ENCODE measurements at places on chromosomes 1 and 21.

GRCh38 chr1:159218649-159219636 lies 14.3 kb downstream of the ACKR1 start:
- no peak for DNase-seq

GRCh38 chr21:34979383-34979782 lies 69.7 kb downstream of the RUNX1 start:
- no peak for DNase-seq

GRCh38 chr1:150613061-150613920 lies 16.1 kb downstream of the ENSA start:
- peak; percentile 31 for DNase-seq

- no peak for DNase-seq
Measured at GRCh38 chr1:53137729-53138128, 4.7 kb downstream of the SLC1A7 start.

- DNase-seq: no peak
Measured at GRCh38 chr1:199168888-199169585, 530.2 kb downstream of the PTPRC start.

GRCh38 chr1:212977781-212978645 lies 27.7 kb downstream of the VASH2 start:
- DNase-seq: no peak

DNA sequence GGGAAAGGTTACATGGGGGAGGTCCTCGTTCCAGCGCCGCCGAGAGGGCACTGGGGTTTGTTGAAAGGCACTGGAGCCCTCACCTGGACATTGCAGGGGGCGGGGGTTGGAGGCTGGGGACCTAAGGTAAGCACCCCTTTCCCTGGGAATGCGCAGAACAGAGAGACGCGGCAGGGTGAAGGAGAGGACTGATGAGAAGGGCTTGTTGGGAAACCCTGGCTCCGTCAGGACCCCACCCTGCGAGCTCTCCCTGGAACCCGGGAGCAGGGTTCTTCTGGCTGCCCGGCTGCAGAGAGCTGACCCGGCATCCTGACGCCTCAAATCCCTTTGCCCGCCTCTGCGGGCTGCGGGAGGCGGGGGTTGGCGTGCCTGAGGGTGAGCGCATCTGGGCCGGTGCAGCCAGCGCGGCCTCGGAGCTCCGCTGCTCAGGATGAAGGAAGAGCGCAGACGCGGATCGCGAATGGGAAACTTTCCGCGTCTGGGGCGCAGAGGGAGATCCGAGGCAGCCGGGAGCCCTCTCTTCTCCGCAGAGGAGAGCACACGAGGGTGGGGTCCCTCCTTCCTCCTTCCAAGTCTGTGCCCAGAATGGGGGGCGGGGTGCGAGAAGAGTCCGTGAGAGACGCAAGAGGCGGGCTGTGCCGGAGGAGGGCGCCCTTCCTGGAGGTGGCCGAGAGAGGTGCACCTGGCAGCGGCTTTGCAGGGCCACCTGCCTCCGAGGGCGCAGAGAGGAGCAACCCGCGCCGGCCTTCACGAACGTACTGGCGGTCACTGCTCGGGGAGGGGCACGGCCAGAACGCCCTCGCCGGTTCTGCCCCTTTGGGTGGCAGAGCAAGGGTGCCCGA lies 2.4 kb downstream of the IGSF21 start:
- DNase-seq: no peak

GRCh38 chr1:236397173-236397759 lies 3.2 kb downstream of the EDARADD start:
- DNase-seq: no peak

DNA sequence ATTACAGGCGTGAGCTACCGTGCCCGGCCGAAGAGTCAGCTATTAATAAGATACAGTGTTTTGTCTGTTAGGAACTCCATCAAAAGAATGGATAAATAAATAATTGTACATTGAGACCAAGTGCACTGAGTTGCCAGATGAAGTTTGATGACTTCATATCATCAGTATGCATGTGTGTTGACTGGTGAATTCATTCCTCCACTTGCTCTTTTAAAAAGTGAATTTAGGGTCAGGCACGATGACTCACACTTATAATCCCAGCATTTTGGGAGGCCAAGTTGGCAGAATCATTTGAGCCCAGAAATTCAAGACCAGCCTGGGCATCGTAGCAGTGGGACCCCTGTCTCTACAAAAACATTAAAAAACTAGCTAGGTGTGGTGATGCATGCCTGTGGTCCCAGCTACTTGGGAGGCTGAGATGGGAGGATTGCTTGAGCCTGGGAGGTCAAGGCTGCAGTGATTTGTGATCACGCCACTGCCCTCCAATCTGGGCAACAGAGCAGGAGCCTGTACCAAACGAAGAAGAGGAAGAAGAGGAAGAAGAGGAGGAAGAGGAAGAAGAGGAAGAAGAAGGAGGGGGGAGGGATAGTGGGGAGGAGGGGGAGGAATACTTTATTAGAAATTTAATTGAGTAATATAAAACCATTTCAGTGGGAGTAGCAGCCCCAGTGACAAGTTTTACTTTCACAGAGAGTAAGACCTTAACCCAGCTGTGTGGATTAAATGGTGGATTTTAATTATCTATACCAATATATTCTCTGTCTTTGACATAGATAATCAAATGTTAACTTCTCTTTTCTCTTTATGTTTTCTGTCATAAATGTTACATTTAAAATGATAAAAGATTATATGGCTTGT lies 74.9 kb downstream of the CCDC18 start:
- no peak for DNase-seq

DNA sequence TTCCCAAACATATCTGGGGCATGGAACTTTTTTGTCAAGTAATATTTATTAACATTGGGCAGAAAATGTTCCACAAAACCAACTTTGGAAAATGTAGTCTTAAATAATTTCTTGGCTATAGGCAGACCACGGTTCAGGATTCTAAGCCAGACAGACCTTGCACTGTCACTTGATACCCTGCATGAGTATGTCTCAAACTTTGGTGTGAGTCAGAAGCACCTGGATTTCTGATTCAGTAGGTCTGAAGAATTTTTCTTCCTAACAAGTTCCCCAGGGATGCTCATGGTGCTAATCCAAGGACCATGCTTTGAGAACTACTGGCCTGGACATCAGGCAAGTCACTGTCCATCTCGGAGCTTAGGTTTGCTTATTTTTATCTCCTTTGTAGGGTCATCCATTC lies 562.0 kb downstream of the PLPP3 start:
- no peak for DNase-seq

DNA sequence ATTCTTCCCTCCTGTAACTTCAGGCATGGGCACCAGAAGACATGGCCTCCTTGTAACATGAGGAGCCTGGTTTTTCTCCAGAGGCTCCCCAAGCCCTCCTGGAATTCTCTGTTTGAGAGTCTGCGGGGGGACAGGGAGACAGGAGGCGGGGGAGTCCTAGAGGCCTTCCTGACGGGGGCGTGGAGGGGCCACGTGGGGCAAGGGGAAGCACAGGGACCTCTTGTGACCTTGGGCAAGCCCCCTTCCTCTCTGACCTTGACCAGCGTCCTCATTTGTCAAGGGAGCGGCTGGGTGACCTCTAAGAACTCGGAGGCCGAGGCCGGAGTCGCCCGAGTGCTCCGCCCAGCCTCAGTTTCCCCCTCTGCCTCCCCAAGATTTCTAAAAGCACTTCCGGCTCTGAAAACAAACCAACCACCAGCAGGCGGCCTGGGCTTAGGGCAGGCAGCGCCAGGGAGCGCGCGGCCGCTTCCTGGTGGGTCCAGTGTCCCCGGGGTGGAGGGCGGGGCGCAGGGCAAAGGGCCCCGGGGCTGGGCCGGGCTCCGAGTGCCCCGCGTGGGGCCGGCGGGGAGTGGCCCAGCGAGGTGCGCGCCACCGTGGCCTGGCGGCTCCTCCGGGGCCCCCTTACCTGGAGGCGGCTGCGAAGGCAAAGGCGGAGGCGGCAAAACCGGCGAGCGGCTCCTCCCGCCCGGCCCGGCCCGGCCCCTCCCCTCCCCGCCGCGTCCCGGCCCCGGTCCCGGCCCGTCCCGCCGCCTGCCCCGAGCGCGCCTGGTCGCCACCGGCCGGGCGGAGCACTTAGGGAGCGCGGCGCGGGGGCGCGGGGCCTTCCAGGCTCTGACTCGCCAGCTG lies at the start of gene TMCO4:
Gene TMCO4 (minus strand): TSS at position 687 of the 846 bp plus-strand sequence. CDS start 19,158 bp downstream, outside the sequence.
- DNase-seq: peak; percentile 10

DNA sequence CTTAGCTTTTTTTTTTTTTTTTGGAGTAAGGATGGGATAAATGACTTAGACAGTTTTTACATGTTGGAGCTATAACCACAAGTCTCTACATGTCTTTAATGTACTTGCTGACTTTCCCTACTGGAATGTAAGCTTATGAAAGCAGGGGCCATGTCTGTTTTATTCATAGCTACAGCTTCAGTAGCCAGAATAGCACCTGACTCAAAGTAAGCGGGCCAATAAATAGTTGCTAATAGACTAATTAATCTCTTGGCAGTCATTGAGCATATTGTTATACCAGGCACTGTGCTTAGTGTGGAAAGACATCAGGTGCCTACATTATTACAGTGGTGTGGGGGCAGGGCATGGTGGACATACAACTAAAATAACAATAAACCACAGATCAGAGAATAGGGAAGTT lies 84.4 kb upstream of the HOOK1 start:
- no peak for DNase-seq

DNA sequence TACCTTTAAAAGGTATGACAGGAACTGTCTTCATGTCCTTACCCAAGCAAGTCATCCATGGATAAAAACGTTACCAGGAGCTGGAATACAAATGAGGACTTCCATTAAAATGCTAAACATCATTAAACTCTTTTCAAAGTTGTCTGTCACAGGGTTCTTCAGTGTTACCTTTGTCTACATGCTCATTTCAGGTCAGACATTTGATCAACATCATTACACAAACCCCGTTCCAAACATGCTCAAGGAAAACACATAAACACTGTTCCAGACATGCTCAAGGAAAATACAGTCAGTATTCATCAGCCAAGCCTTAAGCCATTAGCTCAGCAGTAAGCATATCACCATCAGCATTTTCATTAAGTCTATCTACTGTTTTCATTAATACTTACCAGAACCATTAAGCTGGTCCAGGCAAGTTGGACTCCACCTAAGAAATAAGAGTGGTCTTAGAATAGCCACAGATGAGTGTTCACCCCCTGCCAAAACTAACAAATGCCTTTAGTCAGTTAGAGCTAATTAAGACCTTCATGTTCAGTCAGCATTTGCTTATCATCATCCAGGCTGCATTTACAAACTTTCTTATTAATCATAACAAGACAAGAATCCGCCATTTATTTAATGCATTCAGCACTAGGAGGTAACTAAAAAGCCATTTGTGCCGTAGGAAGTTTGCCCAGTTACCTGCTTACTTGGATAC lies 2.2 kb downstream of the GAS5 start:
- DNase-seq: no peak

DNA sequence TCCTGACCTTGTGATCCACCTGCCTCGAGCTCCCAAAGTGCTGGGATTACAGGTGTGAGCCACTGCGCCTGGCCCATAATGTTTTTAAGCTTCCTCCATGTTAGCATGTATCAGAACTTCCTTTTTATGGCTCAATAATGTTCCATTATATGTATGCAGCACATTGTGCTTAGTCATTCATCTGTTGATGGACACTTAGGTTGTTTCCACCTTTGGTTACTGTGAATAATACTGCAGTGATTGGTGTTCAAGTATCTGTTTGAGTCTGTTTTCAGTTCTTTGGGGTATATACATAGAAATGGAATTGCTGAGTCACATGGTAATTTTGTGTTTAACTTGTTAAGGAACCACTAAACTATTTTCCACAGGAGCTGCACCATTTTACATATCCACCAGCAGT lies 17.7 kb downstream of the CMPK1 start:
- DNase-seq: no peak

- no peak for DNase-seq
Measured at GRCh38 chr1:19360016-19360415, 47.9 kb downstream of the SLC66A1 start.

DNA sequence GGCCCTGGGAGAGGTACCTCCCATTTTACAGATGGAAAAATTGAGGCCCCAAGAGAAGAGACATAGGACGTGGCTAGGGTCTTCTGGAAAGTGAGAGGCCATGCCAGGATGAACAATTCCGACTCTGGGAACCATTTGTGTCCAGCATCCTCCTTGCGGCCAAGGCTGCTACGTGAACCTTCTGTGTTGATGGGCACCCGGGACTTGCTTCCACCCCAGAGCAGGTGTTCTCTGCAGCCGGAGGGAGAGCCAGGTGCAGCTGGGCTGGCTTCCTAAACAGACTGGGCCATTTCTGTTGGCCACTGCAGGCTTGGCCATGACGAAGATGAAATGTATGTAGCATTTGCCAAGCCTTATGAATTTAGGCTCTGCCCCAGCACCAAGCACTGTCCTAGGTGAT lies 118.9 kb downstream of the PRDM2 start:
- DNase-seq: no peak

GRCh38 chr1:12150456-12151200 lies 16.2 kb upstream of the TNFRSF1B start:
- DNase-seq: no peak

- no peak for DNase-seq
Measured at GRCh38 chr1:34645919-34646318, 108.9 kb upstream of the GJB5 start.

- peak; percentile 75 for DNase-seq
Measured at GRCh38 chr1:206544562-206545257, 37.4 kb downstream of the RASSF5 start.

GRCh38 chr1:120133228-120133927 lies 42.9 kb downstream of the SEC22B start:
- no peak for DNase-seq

GRCh38 chr1:247408100-247408499 lies 7.9 kb upstream of the NLRP3 start:
- no peak for DNase-seq

GRCh38 chr21:28781602-28782276 lies 210.9 kb downstream of the LTN1 start:
- DNase-seq: no peak

DNA sequence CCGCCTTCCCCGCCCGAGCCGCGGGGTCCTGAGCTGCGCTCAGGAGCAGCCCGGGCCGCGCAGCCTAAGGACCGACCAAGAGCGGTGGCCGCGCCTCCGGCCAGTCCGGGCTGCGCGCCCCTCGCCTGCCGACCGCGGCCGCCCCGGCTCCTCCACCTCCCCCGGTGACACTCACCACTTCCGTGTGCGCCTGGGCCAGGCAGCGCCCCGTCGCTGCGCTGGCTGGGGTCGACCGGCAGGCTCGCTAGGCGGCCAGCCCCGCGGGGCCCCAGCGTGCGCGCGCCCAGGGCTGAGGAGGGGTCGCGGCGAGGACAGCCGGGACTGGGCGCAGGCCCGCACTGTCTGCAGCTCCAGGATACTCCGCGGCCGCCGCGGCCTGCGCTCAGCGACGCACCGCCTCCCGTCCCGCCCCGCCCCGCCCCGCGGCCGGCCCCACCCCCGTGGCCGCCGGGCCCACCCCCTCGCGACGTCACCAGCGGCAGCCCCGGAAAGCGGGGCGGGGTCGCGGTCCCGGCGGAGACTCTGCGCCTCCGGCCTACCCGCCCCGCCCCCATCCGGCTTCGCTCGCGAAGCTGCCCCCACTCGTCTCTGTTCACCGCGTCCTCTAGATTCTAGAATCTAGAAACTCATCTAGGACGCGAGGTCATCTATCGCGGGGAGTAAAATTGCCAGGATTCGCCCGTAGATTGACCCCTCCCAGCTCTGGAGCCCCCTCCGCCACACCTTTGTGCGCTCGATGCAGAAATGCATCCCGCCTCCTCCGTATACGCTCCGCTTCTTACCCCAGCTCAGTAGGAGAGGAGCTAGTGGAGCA lies at the start of gene JAK1:
Gene JAK1 (minus strand): TSS at position 392 of the 814 bp plus-strand sequence. CDS start 80,285 bp downstream, outside the sequence.
- peak; percentile 82 for DNase-seq

Measured in stimulated activated CD8-positive, alpha-beta memory T cell treated with anti-CD3 and anti-CD28 coated beads, Interleukin-4, amount 100 ng/mL, for 1 hour (primary cell).